ENCODE measurements at places on chromosomes 6 and 20.

GRCh38 chr6:36533321-36533720, 14.0 kb downstream of the STK38 start:
- no peak for DNase-seq

DNA sequence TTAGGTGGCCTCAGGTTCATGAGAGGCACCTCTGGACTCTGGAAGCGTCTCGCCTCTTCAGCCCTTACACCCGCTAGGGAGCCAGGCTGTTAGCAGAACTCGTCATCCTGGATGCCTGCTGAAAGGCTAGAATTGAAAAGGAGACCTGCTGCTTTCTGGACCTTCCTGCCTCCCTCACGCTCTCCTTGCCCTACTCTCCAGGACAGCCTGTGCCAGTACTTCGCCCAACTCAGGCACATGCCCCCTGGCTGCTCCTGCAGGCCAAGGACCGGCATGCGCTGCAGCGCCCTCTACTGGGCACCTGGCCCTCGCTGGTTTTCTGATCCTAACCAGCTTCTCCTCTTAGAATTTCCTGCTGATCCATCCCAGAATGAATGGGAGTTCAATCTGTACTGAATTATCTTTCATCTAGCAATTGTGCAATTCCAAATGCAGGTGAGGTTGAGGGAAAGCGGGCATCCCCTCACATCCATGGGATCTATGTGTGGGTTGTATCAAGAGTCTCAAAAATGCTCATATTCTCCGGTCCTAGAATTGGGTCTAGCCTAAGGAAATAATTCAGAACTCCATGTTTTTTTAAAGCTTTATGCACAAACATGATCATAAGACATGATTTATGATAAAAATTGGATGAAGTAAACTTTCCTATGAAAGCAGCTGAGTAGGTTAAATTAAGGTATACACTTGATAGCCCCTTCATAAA, 78.0 kb downstream of the PTPN1 start:
- peak; percentile 50 for DNase-seq

GRCh38 chr6:30915591-30915946, 1.5 kb downstream of the VARS2 start:
- no peak for DNase-seq

- no peak for DNase-seq
Measured at GRCh38 chr6:24076011-24076410, 50.0 kb upstream of the NRSN1 start.

GRCh38 chr20:51579137-51579536, 36.6 kb upstream of the NFATC2 start:
- DNase-seq, result no peak

DNA sequence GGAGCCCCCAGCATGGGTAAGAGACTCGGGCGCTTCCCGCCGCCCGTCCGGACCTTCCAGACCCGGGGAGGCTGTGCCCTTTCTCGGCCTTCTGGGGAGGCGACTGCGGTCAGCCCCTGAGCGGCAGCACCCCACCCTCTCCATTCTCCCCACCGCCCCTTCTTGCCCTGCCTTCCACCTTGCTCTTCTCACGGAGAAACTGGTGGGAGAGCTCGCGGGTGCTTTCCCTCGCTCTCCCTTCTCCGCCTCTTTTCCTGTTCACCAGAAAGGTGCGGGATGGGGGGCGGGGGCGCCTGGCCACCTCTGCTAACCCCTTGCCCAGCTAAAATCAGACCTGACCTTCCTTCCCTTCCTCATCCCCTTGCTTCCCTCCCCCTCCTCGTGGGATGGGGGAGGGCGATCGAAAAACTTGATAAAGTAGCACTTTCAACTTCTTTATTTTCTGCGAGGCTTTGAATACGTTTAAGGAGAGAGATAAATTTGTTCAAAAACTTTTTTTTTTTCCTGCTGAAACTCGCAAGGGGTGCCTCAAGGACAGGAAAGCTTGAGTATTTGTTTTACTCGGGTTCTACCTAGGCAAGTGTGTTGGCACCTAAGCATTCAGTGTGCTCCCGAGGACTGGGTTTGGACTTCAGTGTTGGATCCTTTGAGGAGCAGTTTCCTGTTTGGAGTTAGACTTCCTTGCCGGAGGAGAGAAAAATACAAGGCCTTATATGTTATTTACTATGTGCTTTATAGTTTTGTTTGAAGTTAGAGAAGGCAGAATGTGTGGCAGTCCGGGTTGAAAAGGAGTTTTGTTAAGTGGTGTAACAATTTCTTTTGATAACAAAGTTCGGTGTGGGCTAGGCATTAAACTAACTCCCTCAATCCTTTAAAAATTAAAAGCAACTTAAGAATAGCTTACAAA, 897 bp downstream of the CD2AP start:
- DNase-seq, result no peak

- no peak for DNase-seq
Measured at GRCh38 chr20:17993546-17993945, 24.7 kb downstream of the MGME1 start.

DNA sequence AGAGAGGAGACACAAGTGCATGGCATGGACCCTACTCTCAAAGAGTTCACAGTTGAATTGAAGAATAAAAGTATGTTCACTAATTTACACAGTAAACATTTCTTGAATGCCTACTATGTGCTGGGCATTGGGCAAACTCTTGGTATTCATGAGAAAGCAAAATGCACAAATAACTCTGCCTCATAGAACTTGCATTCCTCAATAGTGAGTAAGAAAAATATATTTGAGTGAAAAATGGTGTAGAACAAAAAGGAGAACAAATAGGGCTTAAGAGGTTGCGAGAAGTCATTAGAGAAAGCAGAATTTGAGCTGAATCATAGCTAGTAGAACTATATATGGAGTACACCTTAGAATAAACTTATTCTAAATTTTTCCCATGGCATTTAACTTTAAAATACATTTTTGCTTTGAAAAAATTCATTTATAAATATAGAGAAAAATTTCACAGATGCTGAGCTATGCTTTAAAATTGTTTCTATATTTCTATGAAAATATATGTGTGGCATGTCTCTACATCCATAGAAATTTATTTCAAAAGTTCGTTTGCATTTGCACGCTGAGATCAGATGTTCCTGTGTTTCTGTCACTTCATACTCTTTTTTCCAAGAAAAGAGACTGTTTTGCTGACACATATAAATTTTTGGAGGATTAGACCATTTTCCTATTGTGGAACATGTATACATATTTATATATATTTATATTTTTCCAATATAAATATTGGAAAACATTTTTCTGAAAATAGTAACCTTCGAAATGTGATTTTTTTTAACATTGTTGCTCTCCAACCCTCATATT, 236.1 kb downstream of the KCNQ5 start:
- DNase-seq, result no peak

- DNase-seq, result no peak
Measured at GRCh38 chr6:110366975-110367374, 8.8 kb upstream of the METTL24 start.

DNA sequence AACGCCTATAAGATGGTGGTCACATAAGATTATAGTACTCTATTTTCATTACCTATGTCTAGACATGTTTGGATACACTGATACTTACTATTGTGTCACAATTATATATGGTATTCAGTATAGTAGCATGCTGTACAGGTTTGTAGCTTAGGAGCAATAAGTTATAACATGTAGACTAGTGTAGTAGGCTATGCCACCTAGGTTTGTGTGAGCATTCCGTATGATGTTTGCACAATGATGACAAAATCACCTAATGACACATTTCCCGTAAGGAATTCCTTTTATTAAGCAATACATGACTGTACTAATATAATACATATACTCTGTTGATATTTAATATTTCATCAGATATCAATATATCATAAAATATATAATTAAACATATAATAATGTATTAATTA, 540.7 kb downstream of the BMP2 start:
- no peak for DNase-seq

- no peak for DNase-seq
Measured at GRCh38 chr20:5044075-5044620, 42.8 kb upstream of the SLC23A2 start.

- DNase-seq, result no peak
Measured at GRCh38 chr20:62864207-62864606, 2.6 kb upstream of the TCFL5 start.

GRCh38 chr6:9408402-9409117, 973.2 kb upstream of the SLC35B3 start:
- DNase-seq, result no peak

DNA sequence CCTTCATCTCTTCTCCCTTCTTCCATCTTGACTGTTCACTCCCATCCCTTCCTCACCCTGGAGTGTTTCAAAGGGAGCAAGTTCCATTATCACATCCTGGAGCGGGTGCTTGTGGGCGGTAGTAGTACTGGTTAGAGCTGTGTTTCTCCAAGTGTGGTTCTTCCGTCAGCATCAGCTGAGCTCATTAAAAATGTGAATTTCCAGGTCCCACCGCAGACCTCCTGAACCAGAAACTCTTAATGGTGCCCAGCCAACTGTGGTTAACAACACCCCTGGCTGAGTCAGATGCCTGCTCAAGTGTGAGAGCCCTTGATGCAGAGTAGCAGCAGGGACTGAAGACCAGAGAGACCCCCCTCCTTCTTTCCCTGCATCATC, 24.4 kb downstream of the ANGPT4 start:
- no peak for DNase-seq

DNA sequence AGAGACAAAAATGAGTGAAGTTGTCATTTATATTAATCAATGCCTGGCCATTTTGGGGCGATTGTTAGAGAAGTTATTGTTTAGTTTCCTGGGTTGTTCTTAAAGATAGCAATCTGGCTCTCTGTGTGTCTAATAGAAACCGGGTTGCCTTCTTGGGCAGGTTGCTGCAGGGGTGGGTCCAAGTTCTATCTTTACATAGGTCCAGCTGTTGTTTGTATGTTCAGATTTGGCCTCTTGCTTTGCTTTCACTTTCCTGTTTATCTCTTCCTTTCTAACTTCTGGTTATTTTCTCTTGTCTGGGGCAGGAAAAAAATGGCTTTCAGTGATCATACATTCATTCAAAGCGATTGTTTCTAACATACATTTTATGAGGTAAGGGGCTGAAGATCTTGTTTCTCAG, 128.4 kb upstream of the NOX3 start:
- DNase-seq, result no peak

DNA sequence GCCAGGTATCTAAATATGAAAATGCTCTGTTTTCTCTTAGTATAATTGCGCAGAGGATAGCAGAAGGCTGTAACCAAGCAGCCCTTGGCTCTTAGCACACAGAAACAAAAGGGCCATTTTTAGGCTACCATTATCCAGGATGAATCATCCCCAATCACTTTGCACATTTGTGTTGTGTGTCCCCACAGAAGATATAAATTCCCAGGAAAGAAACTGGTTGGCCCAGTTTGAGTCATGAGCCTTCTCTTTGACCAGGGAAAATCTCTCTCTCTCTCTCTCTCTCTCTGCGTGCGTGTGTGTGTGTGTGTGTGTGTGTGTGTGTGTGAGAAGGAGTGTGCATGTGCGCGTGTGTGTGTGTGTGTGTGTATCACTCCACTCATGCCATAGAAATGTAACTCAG, 178.5 kb downstream of the FRK start:
- DNase-seq, result no peak

GRCh38 chr6:50049829-50050228, at the start of gene DEFB112:
Gene DEFB112, minus strand, starts transcription at chr6:50049929. Its CDS starts 60 bp downstream, at chr6:50049869.
- DNase-seq, result no peak

- no peak for DNase-seq
Measured at GRCh38 chr6:145783796-145784195, 30.8 kb downstream of the FBXO30 start.

- no peak for DNase-seq
Measured at GRCh38 chr6:29790626-29791025, 37.0 kb upstream of the HLA-G start.

DNA sequence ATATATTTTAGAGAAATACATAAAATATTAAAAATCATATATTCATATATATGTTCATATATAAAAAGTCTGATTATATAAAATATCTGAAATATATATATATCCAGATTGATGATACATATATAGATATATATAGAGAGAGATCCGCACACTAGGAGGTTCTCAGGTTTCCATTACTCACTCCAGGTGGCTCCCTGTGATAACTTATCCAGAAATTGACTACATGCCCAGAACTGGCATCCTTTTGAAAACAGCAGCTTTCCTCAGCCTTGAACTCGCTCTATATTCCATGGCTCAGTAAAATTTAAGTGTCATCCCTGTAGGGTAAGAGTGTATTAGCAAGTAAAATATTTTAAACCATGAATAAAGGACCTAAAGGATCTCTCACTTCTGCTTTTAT, 206.8 kb downstream of the TINAG start:
- no peak for DNase-seq

DNA sequence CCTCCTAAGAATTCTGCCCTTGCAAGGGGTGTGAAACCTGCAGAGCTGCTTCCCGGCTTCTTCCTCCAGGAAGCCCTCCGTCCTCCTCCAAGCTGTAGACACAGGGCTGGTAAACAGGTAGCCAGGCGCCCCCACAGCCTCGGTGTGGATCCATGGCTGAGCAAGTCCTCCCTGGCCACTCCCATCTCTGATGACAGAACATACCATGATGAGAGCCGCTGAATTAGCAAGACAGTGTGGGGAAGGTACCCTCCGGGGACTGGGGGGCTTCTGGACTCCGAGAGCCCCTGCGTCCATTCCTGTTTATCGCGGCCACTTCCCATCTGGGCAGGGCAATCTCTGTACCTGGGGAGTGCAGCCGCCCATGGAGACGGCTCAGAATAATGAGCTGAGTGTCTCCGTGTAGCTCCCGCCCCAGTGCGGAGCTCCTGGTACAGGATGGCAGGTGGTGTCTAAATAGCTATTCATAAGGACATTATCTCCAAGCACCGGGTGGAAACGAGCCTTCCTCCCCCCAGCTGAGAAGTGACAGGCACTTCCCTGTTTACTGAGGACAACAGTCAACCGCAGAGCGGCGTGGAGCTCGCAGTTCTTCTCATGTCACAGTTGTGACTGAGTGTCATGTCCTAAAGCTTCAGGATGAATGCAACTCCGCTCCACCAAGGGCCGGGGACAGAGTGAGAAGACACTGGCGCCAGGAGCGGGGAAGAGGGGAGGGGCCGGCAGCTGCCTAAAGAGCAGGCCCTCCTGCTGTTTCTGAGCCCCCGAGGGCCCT, 22.7 kb upstream of the NTSR1 start:
- no peak for DNase-seq

- peak; percentile 30 for DNase-seq
Measured at GRCh38 chr20:52191132-52191915, at the start of gene ZFP64. Gene ZFP64, minus strand, starts transcription at chr20:52191779. Its CDS starts 143 bp downstream, at chr20:52191636.

GRCh38 chr20:673603-674001, 2.0 kb downstream of the SCRT2 start:
- DNase-seq, result no peak

DNA sequence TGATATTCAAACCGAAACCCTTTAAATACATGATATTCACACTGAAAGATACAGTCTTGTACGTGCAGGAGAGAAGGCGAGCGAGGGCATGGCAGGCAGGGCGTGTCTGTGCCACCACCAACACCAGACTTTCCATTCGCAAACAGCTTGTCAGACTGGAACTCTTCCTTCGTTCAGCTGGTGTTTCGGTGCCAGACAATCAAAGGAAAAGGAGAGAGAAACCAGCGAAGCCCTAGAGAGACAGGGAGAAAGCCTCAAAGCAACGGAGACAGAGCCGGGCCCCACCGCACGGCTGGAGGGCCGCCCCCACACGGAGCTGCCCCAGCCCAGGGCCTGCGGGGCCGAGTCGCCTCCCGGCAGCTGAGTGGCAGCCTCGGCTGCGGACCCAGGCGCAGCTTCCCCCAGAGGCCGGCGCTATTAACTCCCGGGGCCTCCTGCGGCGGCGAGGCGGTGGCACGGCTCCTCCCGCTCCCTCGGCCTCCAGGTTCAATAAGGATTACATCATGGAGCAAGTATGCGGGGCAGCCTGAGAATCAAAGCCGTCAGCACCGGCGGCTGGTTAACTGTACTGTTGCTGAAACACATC, 32.1 kb upstream of the NR2E1 start:
- DNase-seq, result no peak

All from stimulated activated CD4-positive, alpha-beta T cell treated with anti-CD3 and anti-CD28 coated beads, TNF-alpha, amount 100 ng/mL, for 1 hour (primary cell).